ENCODE measurements at places on chromosomes 6 and 20. TPM values are rescaled to one million over a fixed set of nuclear protein-coding genes. Genes with fewer than 3 reads are reported as not detected.

- H3K27me3 ChIP-seq, result no peaks in the 10 kb centered on the region
- no peak for DNase-seq
- H3K4me3 ChIP-seq, result no peak overlapping the region
- H3K4me1 ChIP-seq, result no peaks in the 10 kb centered on the region
- H3K27ac ChIP-seq, result no peak overlapping the region
Measured at GRCh38 chr6:154292066-154292465, 64.5 kb downstream of the IPCEF1 start.

GLYATL3 gene
- not detected for total RNA-seq

DNA sequence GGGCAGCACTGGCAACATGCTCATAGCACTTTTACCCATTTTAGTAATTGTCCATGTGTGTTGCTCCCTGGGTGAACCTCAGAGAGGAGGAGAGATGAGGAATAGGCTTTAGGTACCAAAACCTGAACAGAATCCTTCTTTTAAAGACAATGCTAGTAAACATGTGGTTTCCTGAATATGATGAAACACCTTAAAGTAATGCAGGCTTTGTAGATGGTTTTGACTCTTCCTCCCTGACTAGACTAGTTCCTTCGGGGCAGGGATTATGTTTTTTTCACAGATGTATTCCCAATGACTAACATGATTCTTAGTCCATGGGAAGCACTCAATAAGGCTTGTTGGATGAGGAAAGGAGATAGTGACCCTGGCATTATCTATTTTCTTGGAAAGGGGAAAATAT, 367.6 kb upstream of the JAG1 start:
- H3K4me1 ChIP-seq, result no peaks in the 10 kb centered on the region
- no peak overlapping the region for H3K27ac ChIP-seq
- H3K36me3 ChIP-seq, result no peaks in the 10 kb centered on the region
- H3K27me3 ChIP-seq, result no peaks in the 10 kb centered on the region
- DNase-seq, result no peak
- H3K4me3 ChIP-seq, result no peak overlapping the region

CALHM5 gene
- 0.06 TPM for total RNA-seq

- H3K4me1 ChIP-seq, result no peaks in the 10 kb centered on the region
- H3K4me3 ChIP-seq, result no peak overlapping the region
- no peak overlapping the region for H3K27ac ChIP-seq
- no peaks in the 10 kb centered on the region for H3K27me3 ChIP-seq
- H3K36me3 ChIP-seq, result no peaks in the 10 kb centered on the region
- no peak for DNase-seq
Measured at GRCh38 chr20:4763261-4763660, 41.6 kb downstream of the PRND start.

All from right lobe of liver (tissue), 6 donors.